ENCODE measurements at places on chromosomes 12 and 14.

DNA sequence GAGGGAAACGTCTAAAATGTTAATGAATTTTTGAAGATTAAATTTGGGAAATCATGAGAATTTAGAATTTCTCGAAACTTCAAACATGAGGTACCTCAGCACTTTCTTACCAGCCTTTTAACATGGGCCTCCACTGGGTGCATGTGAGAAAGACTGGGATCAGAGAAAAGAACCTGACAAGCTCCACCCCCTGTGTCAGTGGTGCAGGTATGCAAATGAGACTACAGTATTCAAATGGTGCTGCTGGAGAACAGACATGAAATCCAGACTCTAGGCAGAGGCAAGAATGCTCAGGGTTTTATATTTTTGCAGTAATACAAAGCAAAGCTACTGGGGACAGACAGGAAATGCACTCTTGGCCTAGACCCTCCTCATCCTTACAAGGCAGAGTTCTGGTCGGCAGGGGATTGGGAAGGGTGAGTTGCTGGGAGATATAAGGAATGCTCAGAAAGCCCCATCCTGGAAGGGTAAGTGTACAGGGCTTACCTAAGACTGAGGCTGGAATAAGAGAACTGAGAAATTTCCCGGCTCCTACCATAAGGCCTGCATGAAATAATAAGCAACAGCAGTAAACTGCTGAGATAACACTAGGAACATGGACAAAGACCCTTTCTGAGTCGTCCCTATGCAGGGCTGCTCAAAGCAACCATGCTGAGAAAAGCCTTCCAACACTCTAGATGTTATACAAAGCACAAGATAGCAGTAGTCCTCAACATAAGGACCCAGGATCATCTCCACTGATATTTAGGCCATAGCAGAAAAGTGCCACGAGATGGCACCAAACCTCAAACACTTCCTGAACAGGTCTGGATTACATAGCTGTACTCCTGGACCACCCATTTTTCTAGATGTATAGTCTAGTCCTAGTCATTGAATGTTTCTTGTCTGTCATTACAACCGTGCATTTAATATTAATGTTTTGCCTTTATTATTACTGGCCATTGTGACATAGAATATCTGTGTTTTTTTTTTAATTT lies 260.8 kb downstream of the RASSF9 start:
- peak; percentile 56 for DNase-seq

DNA sequence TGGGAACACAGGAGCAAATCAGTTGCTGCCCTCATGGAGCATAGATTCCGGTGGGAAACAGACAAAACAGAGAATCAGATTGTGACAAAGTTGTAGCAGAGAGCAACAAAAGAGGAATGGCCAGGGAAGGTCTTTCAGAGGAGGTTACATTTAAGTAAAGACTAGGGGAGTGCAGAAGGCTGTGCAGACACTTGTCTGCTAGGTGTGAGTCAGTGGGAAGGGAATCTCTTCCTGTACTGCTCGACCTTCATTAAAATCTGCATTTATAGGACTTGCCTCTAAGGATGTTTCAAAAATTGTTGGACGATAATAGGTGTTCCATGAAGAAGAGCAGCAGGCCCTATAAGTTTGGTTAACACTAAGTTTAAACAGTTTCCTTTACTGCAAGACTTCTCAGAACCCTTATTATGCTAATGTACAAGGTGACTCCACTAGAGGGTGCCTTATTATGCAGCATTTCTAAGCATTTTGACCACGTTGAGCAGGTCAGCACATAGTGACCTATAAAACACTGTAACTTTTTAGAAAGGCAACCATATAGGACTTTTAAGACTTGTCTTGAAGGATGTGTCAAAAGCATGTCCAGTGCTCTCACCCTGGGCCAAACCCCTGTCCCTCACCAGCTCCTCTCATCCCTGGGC lies 91.8 kb upstream of the RIC8B start:
- DNase-seq: no peak

DNA sequence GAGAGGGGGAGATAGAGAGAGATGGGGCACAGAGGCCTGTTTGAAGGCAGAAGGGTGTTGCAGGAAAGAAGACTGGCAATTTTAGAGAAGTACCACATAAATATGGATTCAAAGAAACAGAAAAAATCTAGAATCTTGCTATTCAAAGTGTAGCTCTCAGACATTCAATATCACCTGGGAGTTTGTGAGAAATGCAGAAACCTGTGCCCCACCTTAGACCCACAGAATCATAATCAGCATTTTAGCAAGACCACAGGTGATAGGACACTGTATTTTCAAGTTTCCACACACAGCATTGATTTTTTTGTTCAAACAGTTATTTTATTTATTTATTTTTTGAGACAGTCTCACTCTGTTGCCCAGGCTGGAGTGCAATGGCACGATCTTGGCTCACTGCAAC lies 3.3 kb downstream of the NEDD8 start:
- DNase-seq: no peak

DNA sequence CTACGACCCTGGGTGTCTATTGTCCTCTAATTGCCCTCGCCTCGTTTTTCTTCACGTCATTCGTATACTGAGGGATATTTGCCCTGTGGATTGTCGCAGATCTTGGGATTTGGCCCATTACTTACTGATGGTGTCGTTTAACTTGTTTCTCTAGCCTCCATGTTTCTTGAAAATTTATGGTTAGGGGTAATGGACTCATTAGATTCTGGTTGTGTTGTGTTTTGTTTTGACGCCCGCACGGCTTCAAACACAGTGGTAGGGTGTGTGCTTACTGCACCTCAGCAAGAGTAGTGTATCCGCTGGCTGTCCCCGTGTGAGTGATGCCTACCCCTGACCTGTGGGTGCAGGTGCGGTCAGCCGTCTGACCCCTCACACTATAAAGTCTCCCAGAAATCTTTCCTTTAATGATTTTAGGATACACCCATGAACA lies 874 bp upstream of the RNU6-8 start:
- DNase-seq: peak; percentile 0

- no peak for DNase-seq
Observed at GRCh38 chr14:90248594-90248993, 7.8 kb upstream of the PSMC1 start.

- DNase-seq: peak; percentile 95
Observed at GRCh38 chr14:24188251-24189058, at the start of gene IPO4. Gene IPO4, minus strand, starts transcription at chr14:24188816. Its CDS starts 29 bp downstream, at chr14:24188787.

DNA sequence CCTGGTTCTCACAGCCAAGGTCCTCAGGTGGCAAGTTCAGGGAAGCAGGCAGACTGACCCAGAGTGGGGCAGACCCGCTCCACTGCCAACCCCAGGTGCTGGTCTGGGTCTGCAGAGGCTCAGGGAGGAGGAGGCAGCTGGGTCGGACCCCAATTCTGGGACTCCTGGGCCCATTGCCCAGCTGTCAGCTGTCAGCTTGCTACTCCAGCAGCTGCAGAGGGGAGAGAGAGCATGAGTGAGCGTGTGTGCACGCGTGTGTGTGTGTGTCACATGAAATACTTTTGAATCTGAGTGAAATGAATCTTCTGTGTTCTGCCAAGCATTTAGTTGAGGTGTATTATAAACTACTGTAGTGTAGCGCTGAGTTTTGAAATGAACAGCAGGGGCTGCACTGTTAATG lies 30.8 kb downstream of the XRCC3 start:
- no peak for DNase-seq

- no peak for DNase-seq
Observed at GRCh38 chr14:35682802-35683201, 126.3 kb downstream of the RALGAPA1 start.

DNA sequence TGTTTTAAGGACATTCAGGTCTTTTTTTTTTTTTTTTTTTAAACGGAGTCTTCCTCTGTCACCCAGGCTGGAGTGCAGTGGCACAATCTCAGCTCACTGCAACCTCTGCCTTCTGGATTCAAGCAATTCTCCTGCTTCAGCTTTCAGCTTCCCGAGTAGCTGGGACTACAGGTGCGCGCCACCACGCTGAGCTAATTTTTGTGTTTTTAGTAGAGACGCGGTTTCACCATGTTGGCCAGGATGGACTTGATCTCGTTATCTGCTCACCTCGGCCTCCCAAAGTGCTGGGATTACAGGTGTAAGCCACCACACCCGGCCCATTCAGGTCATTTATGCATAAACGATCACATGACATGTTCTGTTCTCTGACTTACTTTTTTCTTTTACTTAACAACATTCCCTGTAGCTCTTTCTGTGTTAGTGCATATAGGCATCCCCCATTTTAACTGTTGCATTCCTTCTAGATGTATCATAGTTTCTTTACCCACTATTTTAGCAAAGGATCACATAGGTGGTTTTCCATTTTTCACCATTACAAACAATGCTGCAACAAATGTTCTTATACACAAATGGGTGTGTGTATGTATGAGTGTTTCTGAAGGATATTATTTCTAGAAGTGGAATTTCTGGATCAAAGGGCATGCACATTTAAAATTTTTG lies 74.2 kb downstream of the ARF6 start:
- no peak for DNase-seq

DNA sequence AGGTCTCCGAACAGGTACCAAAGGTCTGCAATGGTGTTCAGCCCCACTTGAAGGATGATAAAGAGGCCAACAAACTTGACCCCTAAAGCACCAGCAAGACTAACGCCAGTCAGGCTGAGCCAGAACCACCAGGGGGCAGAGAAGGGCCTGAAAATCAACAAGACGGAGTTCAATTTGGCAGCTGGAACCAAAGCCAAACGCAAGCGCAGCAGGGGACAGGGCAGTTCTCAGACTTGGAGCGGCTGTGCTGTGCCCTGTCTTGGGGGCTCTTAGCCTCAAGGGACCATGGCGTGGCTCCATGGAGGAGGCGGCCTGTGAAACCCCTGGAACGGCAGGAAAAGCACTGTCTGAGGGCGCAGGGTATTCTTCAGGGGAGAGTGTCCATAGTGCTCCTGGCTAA lies 19.6 kb downstream of the POMT2 start:
- peak; percentile 19 for DNase-seq

DNA sequence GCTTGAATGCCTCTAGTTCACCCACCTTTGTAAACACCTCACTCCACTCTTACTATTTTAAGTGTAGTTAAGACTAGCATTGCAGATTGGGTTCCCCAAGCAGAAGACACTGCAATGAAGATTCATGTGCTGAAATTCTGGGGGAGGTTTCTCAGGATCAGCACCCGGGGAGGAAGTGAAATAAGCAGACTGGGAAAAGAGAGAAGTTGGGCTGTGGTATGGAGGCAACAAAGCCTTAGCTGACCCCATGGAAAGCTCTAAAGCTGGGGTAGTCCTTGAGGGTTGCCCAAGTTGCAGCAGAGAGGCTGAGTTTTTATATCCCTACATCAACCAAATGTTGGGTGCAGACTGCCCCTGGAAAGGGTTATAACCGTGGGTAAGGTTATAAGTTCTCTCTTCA lies 23.9 kb upstream of the IGF1 start:
- no peak for DNase-seq

Data from NCI-H1436 (cell line).